Stimulated activated CD4-positive, alpha-beta T cell treated with anti-CD3 and anti-CD28 coated beads, Interleukin-4, amount 100 ng/mL, for 48 hours (primary cell): ENCODE measurements at places on chromosomes 1 and 21.

DNA sequence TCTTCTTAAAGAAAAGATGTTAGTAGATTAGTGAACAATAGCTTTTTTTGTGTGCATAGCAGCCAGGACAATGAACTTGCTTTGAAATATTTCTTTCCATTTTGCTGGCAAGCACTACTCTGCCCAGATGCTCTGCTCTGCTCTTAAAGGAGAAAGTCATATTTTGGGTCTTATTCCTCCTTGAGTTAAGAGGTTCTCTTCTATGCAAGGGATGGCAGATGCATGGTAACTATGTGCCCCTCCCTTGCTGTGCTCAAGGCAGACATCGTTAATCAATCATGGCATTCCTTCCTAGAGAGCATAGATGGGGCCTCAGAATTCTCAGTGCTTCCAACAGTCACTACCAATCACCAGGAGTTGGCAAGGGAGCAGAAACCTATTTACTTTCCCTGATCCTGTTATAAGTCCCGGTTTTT is 27.6 kb downstream of the NIPAL3 start:
- DNase-seq = no peak

- no peak for DNase-seq
These were observed 80.6 kb downstream of the TNFSF18 start for GRCh38 chr1:172970186-172970585.

DNA sequence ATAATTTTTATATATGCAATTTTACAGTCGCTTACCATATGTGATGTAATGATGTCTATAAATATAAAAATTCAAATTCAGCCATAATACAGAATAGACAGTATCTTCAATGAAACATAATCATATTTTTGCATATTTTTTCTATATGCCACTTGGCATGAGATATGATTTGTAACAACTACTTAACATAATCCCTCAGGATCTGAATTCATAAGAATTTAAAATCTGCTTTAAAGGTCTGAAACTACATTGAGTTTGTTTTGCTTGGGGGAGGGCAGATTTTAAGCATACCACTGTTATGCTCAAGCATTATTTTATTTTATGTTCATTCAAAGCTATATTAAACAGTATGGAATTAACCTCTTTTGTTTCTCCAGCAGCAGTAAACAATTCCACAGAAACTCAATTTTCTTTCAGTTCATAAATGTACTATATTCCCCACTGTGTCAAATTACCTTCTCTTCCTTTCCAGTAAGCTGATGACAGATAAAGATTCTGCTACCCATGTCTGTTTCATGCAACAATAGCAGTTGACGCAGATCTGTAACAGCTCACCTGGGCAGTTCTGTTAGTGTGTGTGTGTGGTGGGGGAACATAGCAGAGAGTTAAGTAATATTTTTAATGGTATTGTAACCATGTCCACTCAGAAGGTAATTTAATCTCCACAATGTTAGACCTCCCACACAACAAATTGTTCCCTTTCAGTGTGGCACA is 224.8 kb downstream of the NTNG1 start:
- DNase-seq = no peak

DNA sequence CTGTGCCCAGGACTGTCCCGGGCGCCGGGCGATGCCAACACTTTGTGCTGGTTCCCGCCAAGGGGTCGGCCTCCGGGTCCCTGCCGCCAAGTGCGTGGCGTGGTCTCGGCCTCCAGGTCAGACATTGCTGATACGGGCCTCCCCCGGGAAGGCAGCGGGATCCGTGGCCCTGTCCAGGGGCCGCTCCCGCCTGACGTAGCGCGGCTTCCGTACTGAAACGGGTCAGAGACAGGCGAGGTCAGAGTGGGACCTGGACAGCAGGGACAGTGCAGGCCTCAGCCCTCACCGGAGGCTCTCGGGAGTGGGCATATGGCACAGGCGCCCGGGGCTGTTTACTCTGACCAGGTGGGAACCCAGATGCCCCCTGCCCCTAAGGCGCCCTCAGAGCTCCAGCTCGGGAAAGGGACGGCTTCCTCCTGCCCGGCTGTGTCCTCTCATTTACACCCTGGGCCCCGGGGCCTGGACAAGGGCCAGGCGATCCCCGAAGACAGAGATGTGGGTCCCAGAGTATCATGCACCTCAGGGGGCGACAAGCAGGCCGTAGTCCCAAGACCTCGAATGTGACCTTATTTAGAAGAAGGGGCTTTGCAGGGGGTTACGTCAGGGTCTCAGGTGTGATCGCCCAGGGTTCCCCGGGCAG is 8.8 kb upstream of the RNF223 start:
- no peak for DNase-seq

- DNase-seq = no peak
These were observed 11.2 kb upstream of the SPRR4 start for GRCh38 chr1:152959273-152959672.

DNA sequence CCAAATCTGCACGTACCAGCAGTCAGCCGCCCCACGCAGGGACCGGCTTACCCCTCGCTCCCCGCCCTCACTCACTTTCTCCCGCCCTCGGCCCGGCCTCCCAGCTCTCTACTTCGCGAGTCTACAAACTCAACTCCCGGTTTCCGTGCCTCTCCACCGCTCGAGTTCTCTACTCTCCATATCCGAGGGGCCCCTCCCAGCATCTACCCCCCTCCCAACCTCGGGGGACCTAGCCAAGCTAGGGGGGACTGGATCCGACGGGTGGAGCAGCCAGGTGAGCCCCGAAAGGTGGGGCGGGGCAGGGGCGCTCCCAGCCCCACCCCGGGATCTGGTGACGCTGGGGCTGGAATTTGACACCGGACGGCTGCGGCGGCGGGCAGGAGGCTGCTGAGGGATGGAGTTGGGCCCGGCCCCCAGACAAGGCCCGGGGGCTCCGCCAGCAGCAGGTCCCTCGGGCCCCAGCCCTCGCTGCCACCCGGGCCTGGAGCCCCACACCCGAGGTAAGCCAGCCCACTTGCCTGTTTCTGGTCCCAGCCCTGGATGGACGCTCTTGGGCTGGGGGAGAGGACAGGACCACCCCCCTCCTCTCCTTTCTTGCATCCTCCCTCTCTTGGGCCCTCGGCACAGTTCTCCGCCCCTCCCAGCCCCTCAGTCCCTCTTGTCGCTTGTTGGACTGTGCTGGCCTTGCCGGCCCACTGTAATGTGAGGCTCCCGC is at the start of gene ARTN:
Gene ARTN, plus strand, starts transcription at position 416 of the 715 bp plus-strand sequence. CDS start 1,856 bp downstream, outside the sequence.
- DNase-seq = no peak

GRCh38 chr1:219492717-219493116 is 120.2 kb downstream of the ZC3H11B start:
- no peak for DNase-seq

- DNase-seq = no peak
These were observed 59.0 kb upstream of the PRRX1 start for GRCh38 chr1:170604889-170605288.

- no peak for DNase-seq
These were observed 65.6 kb downstream of the RGSL1 start for GRCh38 chr1:182515556-182515955.

GRCh38 chr1:11940260-11940921 is 5.9 kb downstream of the PLOD1 start:
- no peak for DNase-seq

- no peak for DNase-seq
These were observed 931.2 kb upstream of the B3GALT2 start for GRCh38 chr1:194117582-194117981.

DNA sequence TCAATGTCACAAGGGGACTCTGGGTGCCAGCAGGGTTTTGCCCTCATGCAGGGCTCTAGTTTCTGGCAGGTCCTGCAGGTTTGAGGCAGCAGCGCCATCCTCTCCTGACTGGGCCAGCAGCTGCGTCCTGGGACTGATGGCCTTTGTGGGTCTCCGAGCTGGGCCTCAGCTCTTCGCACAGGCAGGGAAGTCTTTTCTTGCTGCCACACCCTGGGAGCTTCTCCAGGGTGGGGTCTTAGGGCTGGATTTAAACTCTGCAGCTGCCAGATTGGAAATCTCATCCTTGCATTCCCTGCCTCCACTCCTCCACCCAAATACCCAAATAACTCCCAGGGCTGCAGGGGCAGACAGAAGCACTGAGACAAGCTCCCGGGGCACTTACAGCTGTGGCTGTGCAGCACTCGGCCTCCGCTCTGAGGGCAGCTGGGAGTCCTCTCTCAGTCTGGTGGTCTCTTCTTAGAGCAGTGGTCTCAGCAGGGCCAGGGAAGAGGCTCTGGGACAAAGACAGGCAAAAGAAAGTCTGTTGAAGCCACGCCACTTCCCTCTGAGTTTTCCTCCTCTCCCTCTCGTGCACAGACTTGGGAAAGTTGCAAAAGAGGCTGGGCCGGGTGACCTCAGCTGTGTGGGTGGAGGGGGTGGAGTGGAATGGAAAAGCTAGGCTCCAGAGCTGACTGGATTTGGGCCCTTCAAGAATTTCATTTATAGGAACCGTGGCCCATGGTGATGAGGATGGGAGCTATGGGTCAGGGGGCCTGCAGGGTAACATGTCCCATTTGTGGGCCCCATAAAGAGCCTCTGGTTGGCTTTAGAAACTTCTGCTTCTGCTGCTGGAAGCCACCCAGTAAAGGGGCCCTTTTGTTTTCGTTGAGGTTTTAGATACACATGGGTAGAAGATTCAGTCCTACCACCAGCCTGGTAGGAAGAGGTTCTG is at the start of gene RAB7B:
Gene RAB7B, minus strand, starts transcription at position 525 of the 931 bp plus-strand sequence. CDS start 9,260 bp downstream, outside the sequence.
- no peak for DNase-seq
